NB4 (cell line): ENCODE measurements at places on chromosomes 12 and 14.

DNA sequence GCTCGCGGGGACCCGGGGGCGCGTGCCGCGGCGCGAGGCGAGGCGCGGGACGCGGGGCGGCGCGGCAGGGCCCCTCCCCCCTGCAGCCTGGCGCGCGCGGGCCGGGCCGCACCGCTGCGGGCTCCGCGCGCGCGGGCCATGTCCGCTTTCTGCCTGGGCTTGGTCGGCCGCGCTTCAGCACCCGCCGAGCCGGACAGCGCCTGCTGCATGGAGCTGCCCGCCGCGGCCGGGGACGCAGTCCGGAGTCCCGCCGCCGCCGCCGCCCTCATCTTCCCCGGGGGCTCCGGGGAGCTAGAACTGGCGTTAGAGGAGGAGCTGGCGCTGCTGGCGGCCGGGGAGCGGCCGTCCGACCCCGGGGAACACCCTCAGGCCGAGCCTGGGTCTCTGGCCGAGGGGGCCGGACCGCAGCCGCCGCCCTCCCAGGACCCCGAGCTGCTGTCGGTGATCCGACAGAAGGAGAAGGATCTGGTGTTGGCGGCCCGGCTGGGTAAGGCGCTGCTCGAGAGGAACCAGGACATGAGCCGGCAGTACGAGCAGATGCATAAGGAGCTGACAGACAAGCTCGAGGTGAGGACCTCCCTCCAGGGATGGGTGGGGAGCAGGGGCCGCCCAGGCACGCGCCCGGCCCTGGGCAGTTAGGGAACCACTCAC lies 820 bp downstream of the BICDL1 start:
- DNase-seq = peak; percentile 86

DNA sequence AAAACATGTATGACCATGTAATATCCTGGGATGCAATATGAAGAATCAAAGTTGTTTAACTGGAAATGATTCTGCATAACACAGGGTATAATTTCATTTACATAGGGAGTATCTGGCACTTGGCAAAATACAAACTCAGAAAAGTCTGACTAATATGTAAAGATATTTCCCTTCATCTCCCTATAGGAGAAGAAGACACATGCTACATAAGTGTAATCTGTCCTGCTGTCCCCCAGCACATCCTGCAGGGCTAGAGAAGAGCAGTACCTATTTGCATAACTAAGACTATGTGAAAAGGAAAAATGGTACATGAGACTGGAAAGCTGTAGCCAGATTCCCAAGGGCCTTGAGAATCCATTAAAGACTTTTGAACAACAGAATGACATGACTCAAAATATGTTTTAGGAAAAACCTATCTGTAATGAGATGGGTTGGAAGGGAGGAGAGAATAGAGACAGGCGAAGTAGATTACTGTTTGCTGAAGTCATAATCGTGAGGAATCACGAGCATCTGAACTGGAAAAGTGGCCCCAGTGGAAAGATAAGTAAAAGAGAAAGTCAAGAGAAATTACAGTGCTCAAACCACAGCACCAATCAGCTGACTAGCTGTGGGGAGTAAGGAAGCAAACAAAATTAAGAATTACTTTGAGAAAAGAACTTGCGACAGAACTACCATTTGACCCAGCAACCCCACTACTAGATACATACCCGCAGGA lies 155.1 kb upstream of the HMGA2 start:
- DNase-seq = no peak

DNA sequence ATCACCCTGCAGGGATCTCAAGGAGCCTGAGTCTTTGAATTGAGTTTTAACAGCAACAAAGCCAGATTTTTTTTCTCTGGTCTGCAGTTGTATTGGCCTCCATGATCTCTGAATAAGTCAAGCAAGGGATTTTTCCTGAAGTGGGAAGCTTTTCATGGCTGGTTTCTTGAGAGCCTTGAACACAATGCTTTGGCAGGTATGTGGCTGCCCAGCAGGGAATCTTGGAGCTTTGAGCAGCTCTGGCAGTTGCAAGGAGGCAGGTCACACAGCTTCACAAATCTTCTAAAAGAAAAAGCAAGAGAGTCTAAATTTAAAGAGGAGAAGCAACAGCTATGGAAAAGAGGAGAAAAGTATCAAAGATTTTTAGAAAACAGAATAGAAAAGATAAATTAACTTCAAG lies 60.1 kb downstream of the RPS29 start:
- no peak for DNase-seq

DNA sequence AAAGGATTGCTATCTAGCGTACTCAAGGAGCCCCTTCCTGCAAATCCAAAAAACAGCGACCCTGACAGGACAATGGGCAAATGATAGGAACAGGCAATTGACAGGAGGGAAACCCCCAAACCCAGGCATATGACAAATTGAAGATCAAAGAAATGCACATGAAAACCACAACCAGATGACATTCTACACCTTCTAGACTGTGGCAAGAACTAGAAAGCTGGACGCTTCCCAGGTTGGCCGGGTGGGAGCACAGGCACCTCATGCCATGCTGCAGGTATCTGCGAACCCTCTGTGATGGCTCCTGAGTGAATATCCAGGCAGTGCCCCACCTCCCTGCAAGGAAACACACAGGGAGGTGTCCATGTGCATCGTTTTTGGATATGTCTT lies 37.1 kb downstream of the CMKLR1 start:
- no peak for DNase-seq

DNA sequence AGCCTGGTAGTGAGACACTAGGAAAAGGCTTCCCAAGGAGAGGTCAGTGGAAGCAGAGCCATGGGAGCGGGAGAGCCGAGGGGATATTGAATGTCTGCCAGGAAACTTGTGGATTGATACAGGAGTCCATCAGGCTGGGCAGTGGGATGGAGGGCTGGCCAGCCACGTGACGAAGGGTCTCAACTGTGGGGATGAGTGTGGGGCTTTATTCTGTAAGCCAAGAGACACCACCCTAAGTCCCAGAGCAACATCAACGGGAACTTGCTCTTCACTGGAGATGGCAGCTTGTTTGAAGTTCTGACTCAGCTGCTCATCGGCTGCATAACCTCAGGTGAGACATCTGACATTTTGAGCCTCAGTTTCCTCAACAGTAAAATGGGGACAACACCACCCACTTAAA lies 197.8 kb downstream of the VRK1 start:
- no peak for DNase-seq

- DNase-seq = no peak
Measured at GRCh38 chr14:68099495-68100045, 280.0 kb downstream of the RAD51B start.

- no peak for DNase-seq
Measured at GRCh38 chr12:124559182-124560017, 8.0 kb downstream of the NCOR2 start.

DNA sequence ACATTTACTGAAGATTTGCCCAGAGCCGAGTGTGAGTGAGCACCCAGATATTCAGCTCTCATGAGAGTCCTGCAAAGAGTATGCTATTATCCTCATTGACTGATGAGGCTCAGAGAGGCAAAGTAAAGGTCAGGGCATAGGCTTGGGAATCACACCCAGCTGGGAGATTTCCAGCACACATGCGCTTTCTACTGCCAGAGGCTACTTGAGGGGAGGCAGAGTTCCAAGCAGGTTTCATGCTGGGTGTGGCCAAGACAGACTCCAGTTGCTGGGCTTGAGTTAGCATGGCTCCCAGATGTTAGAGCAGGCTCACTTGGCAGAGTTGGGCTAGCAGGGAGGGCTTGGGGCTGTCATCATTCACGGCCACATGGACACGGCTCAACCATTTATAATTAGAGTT lies 14.4 kb upstream of the FAM181A start:
- no peak for DNase-seq

DNA sequence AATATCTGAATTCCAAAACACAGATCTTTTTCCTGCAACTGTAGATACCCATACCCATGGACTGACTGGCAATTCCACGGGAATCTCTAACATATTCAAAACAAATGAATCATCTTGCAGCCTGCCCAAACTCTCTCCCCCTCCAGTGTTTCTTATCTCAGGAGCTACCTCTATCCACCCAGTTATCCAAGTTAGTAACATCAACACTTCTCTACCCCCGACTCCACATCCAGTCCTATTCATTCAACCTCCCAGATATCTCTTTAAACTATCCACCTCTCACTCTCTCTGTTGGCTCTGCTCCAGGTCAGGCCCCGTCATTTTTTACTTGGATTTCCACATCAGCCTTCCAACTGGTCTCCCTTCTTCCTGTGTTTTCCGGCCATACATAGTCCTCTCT lies 6.7 kb upstream of the KCNH5 start:
- DNase-seq = no peak

GRCh38 chr12:102096855-102097254 lies 23.1 kb downstream of the NUP37 start:
- no peak for DNase-seq

GRCh38 chr12:87120440-87120839 lies 864.2 kb upstream of the MGAT4C start:
- DNase-seq = no peak

- no peak for DNase-seq
Measured at GRCh38 chr14:59629444-59630287, 53.1 kb upstream of the CCDC175 start.

- no peak for DNase-seq
Measured at GRCh38 chr14:72560331-72560730, 333.6 kb downstream of the DPF3 start.

DNA sequence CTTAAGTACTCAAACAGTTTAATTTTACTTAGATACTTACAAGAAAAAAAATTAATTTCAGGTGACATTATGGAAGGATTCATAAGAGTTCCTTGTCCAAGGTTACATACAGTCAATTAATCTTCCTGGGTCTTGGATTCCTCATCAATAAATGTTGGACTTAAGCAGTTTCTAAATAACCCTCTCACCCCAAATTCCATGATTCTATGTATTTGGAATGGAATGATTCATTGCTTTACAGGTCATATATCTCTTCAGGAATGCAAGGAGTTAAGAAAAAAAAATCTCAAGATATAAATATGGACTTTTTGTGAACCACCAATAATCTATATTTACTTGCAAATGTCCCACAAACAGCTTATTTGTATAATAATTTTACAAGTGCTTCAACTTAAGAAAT lies 84.2 kb upstream of the BMP4 start:
- no peak for DNase-seq
